NCI-H2029 (cell line): ENCODE measurements at places on chromosomes 1 and 21.
A peak's percentile ranks its signal among the peaks of the same experiment; 100 is the strongest.

GRCh38 chr21:45010096-45010495 is 64.3 kb upstream of the ADARB1 start:
- DNase-seq = no peak

DNA sequence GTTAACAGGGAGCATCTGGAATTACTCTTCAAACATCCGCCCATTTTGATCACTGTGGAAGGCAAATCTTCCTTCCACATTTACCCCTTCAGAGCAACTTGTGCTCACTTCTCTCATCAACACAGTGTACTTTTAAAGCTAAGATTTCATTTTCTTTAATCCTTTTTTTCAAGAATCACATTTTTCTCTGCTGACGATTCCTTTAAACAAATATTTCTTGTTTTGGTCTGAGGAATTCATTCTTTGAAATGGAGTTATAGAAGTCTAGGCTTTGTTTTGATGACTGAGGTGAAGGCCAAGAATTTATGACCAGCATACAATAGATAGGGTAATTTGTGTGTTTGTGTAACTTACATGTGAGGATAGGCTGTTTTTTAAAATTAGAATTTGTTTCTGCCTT is 25.6 kb downstream of the LRRC42 start:
- no peak for DNase-seq

DNA sequence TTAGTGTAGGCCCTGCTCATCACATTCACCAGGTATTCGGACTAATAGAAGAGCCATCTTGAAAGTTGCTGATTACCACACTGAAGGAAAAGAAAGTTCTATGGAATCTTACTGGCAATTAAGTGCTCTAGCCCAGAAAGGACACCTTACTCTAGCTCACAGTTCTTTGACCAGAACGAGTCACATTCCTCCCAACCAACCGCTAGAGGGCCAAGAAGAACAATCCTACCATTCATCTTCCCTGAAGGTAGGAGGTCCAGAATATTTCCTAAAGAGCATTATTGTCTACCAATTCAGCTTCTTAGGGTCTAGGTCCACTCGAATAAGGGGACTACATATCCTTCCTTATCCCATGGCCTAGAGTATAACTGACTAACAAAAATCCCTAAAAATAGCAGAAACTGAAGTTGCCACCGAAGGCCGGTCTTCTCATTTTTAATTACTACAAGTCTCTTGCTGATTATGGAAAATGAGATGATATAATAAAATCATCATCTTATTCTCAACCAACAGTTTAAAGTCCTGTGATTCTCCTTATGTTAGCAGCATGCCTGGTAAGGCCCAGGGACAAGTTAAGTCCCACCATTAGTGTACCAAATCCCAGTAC is 2.7 kb upstream of the FMO1 start:
- no peak for DNase-seq

DNA sequence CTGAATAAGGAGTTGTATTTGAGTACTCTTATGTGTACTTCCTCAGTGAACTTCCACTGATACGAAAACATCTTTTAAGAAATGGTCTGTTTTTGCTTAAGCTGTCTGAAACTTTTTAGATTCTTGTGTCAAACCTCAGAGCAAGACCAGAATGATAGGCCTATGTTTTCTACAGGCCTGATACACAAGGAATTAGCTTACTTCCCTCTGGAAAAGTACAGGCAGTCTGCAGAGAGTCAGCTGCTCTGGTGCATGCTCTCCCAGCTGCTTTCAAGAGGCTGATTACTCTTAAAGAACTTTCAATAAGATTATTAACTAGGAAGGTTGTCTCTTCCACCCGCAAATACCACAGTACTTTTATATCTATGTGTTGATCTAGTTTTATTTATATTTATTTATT is 9.5 kb downstream of the SNX27 start:
- DNase-seq = no peak

DNA sequence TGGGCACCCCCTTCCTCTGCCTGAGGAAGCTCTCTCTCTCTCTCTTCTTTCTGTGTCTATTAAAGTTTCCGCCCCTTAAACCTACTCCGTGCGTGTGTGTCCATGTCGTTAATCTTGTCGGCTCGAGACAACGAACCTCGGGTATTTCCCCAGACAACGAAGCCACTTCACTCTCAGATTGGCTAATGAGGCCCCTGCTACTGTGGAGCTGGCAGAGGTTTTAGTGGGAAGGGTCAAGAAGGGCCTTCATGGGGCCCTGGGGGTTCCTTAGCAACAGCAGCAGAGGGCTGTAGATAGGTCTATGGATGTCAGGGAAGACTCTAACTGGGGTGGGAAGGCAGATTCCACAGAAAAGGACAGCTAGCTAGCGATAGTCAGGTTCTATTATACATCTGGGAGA is 239.8 kb upstream of the RAB4A start:
- DNase-seq = no peak

GRCh38 chr1:57134803-57135202 is 169.0 kb upstream of the C8B start:
- DNase-seq = no peak

DNA sequence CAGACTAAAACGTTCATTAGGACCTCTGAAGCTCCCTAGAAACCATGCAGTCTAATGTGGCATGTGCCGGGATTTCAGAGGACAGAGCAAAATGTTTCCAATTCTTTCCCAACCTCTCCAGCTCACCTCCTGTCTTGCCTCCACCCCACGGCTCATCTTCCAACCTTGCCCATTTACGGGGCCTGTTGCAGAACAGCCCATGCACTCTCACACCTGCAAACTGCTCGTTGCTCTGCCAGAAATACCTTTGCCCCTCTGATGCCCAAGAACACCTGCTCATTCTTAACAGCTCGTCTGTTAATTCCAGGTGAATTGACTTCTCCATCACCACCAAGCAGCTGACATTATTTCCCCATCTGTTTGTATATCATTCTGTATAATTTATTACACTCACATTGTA is 53.9 kb upstream of the LBR start:
- peak; percentile 47 for DNase-seq

DNA sequence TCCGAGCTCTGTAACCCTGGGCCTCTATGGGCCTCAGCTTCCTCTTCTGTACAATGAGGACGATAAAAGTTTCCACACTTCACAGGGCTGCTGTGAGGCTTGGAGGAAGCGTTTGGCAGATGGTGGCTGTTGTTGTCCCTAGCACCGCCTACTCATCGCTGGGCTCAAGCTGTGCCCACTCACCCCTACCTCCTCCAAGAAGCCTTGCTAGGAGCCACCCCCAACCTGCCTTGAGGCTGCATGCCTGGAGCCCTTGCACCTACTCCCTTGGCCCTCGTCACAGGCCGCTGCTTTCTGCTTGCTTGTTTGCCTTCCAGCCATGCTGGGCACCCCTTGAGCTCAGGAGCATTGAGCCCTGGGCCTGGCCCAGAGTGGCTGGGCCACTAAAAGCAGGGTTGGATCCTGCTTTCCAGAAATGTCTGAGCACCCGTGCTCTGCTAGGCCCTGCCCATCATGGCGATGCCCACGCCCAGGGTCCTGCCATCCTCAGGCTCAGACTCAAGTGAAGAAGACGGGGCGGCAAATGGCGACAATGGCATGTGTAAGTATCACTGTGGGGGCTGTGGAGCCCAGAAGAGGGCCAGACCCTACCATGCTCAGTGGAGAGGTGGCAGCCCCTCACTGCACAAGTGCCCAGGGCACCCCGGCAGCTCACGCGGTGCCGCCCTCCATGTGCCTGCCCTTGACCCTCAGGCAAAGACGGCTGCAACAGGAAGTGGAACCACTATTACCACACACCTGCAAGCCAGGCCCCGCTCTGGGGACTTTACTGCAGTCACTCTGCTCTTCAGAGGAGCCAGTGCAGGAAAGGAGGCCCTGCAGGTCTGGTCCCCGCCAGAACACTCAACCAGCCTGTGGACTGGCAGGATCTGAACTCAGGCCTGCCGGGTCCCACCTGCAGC is 9.5 kb downstream of the SH3BGRL3 start:
- no peak for DNase-seq

DNA sequence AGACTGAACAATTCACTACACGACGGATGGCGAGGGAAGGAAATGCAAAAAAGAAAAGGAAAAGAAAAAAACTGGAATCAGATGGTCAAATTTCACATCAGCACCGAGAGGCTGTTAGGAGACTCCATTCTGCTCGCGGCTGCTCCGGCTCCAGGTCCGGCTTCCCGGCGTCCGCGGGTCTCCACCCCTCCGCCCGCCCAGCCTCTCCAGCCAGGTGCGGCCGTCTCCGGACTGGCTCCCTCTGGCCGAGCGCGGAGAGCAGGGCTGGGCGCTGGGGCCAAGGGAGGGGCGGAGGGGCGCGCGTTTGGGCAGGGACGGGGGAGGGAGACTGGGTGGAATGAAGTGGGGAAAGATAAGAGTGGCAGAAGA is 332 bp downstream of the KCNJ6 start:
- DNase-seq = peak; percentile 38

DNA sequence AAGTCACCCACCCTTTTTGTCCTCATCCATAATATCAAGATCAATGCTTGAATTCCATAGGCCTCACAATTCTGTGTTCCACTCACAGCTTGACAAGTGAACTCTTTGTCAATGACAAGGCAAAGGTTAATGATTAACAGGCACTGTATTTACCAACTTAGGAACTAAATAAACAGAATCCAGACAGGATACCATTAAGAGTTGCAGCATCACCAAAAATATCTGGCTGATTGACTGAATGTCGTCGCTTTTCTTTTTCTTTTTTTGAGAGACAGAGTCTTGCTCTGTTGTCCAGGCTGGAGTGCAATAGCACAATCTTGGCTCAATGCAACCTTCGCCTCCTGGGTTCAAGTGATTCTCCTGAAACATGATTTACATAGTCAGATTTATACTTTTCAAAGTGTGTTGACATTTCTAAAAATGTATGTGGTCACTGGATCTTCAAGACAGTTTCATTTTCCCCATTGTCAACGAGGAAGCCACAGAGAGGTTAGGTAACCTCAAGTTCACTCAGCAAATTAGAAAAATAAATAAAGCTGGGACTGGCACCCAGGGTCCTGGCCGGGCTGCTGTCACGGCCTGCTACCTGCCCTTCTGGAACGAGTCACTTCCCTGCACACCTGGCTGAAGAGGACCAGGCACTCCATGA is 81.0 kb downstream of the PDE9A start:
- no peak for DNase-seq

DNA sequence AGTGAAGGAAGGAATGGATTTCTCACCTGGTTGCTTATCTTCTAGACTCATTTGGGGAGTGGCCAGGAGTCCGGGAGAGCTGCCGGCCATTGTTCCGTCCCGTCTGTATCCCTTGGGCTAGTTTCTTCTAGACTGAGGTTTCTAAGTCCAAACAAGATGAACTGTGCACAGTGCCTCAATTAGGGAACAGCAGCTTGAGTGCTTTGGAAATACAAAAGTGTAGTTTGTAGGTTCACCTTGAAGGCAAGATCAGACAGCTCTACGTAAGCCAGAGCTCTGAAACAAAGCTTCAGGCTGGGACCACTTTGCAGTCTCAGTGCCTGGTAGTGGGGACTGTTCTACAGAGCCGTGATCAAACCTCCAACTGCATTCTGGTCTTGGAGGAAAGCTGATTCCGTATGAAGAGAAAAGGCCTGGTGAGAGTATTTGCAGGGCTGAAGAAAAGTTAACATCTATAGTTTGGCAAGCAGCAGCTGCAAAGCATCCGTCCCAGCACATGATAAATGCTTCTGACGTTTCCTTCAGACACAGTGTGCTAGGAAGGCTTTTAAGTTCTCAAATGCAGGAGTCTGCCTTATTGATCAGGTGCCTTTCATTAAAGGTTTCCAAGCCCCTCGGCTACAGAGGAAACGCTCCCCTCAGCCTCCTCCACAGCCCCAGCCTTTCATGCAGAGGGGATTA is 432.8 kb downstream of the KIF26B start:
- no peak for DNase-seq
